GM23248 (cell line): ENCODE measurements at places on chromosomes 6 and 20. TPM values are rescaled to one million over a fixed set of nuclear protein-coding genes. Genes with fewer than 3 reads are reported as not detected.

PCMT1 gene
- 132 and 165 TPM in 2 replicates for total RNA-seq

CFB gene
- total RNA-seq = 4.4 and 7.3 TPM in 2 replicates

CARMIL1 gene
- total RNA-seq = 6.3 and 10.9 TPM in 2 replicates

GNMT gene
- total RNA-seq = not detected in 2 replicates

SYCP2 gene
- 0.22 and 0.38 TPM in 2 replicates for total RNA-seq

RBM24 gene
- total RNA-seq = 7.3 and 7.9 TPM in 2 replicates

DNA sequence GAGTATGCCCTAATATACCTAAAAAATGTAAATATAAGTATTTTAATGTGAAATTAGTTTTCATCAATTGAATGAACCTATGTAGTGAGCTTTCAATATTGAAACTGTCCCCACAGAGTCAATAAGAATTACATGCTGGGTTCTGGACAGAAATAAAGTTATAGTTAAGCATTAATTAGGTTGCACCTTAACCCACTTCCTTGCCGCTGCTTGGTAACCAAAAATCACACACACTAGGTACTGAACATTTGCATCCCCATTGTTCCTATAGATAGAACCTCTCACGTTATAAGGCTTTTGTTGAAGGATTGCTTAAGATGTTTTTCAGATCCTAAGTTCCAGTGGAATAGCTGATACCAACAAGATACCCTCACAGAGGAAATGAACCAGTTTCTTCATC, 237.1 kb upstream of the OPRM1 start:
- no peak for DNase-seq

- DNase-seq = no peak
These were observed 27.6 kb downstream of the CD40 start for GRCh38 chr20:46145713-46146112.

- no peak for DNase-seq
These were observed 32.7 kb upstream of the SAMHD1 start for GRCh38 chr20:36984257-36984638.

- DNase-seq = no peak
These were observed 305.0 kb downstream of the SMOC2 start for GRCh38 chr6:168746013-168746412.
